Glutamatergic neuron (in vitro differentiated cells): ENCODE measurements at places on chromosomes 7 and 10.

DNA sequence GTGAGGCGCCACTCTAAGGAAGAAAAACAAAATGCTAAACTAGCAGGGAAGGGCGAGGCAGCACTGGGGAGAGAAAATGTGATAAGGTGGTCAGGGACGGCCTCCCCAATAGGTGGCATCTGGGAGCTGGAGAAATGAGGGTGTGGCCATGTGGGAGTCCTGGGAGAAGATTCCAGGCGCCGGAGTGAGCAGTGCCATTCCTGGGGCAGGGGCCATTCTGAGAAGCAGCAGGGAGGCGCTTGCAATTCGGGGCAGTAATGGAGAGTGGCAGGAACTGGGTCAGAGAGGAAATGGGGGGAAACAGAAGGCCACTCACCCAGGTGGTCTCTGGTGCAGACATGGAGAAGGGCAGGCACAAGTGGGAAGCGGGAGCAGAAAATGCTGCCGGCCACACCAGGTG lies 61.8 kb upstream of the LRRC18 start:
- no peak overlapping the region for H3K27ac ChIP-seq
- H3K27me3 ChIP-seq = peaks cover 3% of the 10 kb centered on the region
- H3K4me3 ChIP-seq = no peak overlapping the region
- no peak for DNase-seq

- no peak for DNase-seq
- H3K4me1 ChIP-seq = no peaks in the 10 kb centered on the region
- no peak overlapping the region for H3K4me3 ChIP-seq
- no peak overlapping the region for H3K27ac ChIP-seq
- peaks cover 19% of the 10 kb centered on the region for H3K36me3 ChIP-seq
- H3K27me3 ChIP-seq = peaks cover 4% of the 10 kb centered on the region
Observed at GRCh38 chr7:149558149-149558861, 60.7 kb upstream of the ZNF746 start.

- DNase-seq = peak; percentile 79
- no peaks in the 10 kb centered on the region for H3K36me3 ChIP-seq
- no peaks in the 10 kb centered on the region for H3K4me1 ChIP-seq
Observed at GRCh38 chr10:100519311-100520051, at the start of gene SEC31B. Gene SEC31B, minus strand, starts transcription at chr10:100519861. Its CDS starts 2,909 bp downstream, at chr10:100516952.

DNA sequence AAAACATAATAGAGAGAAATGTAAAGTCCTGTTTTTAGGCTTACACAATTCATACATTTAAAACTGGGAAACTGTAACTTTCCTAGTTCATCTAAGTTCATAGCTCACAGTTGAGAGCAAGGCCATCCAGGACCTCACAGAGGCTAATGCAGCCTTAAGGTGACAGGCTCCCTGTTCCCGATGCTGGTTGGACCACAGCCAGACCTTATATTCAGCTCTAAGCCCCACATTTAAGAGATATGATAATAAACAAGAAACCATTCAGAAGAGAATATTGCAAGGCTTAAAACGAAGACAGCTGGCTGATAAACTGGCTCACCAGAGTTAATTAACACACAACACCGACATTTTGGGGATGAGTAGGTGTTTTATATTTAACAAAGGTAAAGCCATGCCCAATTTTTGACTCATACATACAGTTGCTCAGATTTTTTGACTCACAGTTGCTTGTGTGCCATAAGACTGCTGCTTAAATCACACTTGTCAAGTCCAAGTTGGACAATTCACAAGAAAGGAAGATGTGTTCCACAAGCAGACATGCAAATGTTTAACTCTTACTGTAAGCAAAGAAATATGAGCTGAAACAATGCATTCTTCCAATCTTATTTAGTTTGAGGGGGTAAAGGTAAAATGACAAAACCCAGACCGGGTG lies 41.1 kb upstream of the TMEM213 start:
- no peak for DNase-seq
- no peak overlapping the region for H3K27ac ChIP-seq
- H3K27me3 ChIP-seq = no peaks in the 10 kb centered on the region
- H3K36me3 ChIP-seq = no peaks in the 10 kb centered on the region
- peaks cover 3% of the 10 kb centered on the region for H3K4me1 ChIP-seq
- no peak overlapping the region for H3K4me3 ChIP-seq

GRCh38 chr10:100128951-100129350 lies 47.3 kb upstream of the CPN1 start:
- H3K27me3 ChIP-seq = no peaks in the 10 kb centered on the region
- no peak overlapping the region for H3K27ac ChIP-seq
- no peak for DNase-seq
- H3K4me3 ChIP-seq = no peak overlapping the region
- no peaks in the 10 kb centered on the region for H3K4me1 ChIP-seq

- peak; percentile 64 for DNase-seq
- H3K4me3 ChIP-seq = peak overlapping the region; percentile 83
- H3K27ac ChIP-seq = no peak overlapping the region
- H3K27me3 ChIP-seq = no peaks in the 10 kb centered on the region
- peaks cover 7% of the 10 kb centered on the region for H3K4me1 ChIP-seq
Observed at GRCh38 chr7:53218730-53219504, 183.5 kb downstream of the POM121L12 start.
